Fibroblast of the aortic adventitia (primary cell): ENCODE measurements at places on chromosomes 7 and 10. TPM values are rescaled to one million over a fixed set of nuclear protein-coding genes. Genes with fewer than 3 reads are reported as not detected.

ZNF783 gene
- 9.1 and 12.7 TPM in 2 replicates for total RNA-seq

- no peak for DNase-seq
Measured at GRCh38 chr10:132479024-132479602, 58.5 kb upstream of the INPP5A start.

GRCh38 chr10:89574368-89574767, 39.0 kb upstream of the SLC16A12 start:
- DNase-seq: peak; percentile 52

DNA sequence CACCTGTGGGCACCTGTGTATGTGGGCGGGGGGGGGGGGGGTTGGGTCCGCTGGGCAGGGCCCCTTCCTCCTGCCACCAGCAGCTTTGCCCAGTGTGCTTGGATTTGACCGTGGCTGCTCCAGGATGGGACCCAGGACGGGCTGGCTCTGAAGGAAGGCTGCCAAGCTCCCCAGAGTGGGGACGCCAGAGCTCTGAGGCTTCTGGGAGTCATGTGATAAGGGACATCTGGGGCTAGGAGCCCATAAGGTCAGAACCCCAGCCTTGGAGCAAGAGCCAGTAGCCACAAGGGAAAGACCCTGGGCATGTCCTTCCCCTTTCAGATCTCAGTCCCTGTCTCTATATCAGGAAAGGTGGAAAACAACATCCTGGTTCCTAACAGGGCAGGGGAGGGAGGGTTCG, 21.8 kb upstream of the AMZ1 start:
- DNase-seq: no peak

GRCh38 chr7:99393355-99394187, 14.8 kb downstream of the PDAP1 start:
- DNase-seq: no peak

GRCh38 chr7:47454069-47454973, 127.6 kb downstream of the TNS3 start:
- DNase-seq: no peak

- DNase-seq: no peak
Measured at GRCh38 chr10:128325788-128326187, 199.6 kb upstream of the MKI67 start.

- DNase-seq: no peak
Measured at GRCh38 chr10:76577455-76577854, 1060.2 kb downstream of the KCNMA1 start.

FAM53B gene
- total RNA-seq: 9.2 and 11.0 TPM in 2 replicates

DNA sequence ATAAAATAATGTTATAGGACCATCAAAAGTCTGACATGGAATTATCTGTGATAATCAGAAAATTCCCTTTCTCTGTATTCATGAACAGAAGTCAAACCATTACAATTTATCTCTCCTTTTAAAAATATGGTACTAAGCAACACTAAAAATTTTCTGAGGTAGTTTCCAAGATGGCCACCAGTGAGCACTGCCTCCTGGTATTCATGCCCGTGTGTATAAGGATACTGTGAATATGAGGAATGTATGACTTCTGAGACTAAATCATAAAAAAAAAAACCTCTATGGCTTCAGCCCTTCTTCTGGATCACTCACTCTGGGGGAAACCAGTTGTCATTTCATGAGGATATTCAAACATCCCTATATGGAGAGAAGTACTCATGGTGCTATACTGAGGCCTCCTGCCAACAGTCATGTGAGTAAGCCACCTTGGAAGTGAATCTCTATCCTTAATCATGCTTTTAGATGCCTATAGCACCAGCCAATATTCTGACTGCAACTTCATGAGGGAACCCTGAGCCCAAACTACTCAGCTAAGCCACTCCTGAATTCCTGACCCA, 41.1 kb downstream of the SIRT1 start:
- peak; percentile 40 for DNase-seq

DLG5 gene
- 32.4 and 42.7 TPM in 2 replicates for total RNA-seq

DNA sequence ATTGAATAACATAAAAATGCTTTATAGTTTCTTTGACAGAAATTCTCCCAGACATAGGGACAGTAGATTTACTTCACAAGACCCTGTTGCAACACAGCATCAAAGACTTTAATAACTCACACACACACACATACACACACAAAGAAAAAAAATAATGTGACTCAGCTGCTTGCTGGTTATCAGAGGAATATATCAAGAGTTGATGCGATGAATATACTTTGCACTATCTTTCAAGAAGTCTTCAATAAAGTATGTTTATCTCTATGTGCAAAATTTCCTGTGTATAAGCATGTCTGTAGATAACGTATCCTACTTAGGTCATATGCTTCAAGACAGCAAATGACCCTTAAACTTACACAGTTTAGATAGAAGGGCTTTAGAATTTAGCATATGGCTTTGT, 243.1 kb downstream of the ARL4A start:
- DNase-seq: no peak

DNA sequence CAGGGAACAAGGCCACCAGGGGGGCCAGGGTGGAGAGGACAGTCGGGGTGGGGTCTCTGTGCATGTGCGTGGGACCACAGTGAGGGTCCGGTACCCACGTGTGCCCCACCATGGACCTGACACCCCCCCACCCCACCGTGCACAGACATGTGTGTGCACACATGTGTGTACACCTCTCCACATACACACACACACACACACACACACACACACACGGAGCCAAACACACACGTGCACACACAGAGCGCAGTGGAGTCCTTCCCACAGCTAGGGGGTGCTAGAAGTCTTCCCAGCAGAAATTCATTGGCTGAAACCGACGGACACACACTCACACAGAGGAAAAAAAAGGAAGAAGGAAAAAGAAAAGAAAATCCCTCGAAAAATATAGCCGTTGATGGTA, 42.8 kb upstream of the GNA12 start:
- DNase-seq: peak; percentile 83
